PC-3 (cell line): ENCODE measurements at places on chromosomes 2 and 18. TPM values are rescaled to one million over a fixed set of nuclear protein-coding genes. Genes with fewer than 3 reads are reported as not detected.

DNA sequence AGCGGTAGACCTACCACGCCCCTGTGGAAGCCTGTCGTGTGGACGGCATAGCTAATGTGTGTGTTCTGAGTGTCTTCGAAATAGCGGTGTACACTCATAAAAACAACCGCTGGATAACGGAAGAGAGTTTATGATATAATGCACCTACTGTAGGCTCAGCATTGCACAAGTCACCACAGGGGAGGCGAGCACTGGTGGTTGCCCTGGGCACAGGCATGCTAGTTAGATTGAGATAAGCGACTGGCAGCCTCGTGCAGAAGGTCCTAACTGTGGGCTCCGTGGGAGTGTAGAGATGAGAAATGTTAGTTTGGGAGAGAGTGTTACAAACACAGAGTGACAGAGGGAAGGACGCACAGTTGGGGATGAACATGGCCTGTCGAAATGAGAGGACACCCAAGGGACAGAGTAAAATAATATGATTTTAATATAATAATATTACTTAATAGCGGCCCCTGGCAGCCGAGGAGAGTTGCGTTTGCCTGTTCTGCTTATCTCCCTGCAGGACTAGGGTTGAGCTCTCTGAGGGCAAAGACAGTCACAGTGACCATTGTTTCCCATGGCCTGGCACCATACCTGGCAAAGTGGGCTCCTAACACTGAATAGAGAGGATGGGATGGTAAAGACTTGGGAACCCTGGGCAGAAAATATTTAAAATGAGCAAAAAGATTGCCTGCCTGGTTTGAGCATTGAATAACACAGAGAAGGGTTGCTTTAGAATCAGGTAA is 204.2 kb downstream of the GBX2 start:
- DNase-seq: no peak

GRCh38 chr2:53751728-53752127 is 15.9 kb upstream of the CHAC2 start:
- peak; percentile 90 for DNase-seq

- no peak for DNase-seq
Observed at GRCh38 chr2:15809404-15809803, 130.9 kb upstream of the MYCN start.

GRCh38 chr2:217055624-217056023 is 195.8 kb upstream of the TNP1 start:
- DNase-seq: no peak

- peak; percentile 52 for DNase-seq
Observed at GRCh38 chr2:143162123-143162837, 33.1 kb downstream of the ARHGAP15 start.

Gene SNORC
- 11.1 and 14.3 TPM in 2 replicates for total RNA-seq

GRCh38 chr2:85436836-85437487 is 18.4 kb downstream of the SH2D6 start:
- DNase-seq: no peak
